ENCODE measurements at places on chromosomes 13 and 19. TPM values are rescaled to one million over a fixed set of nuclear protein-coding genes. Genes with fewer than 3 reads are reported as not detected.

The CDK8 gene
- 10.4 TPM for total RNA-seq

GRCh38 chr19:1923319-1923718 is 17.7 kb upstream of the CSNK1G2 start:
- DNase-seq: no peak

The IRGQ gene
- total RNA-seq: 24.7 TPM

The COL5A3 gene
- 7.2 TPM for total RNA-seq

The ZNF570 gene
- total RNA-seq: 6.6 TPM

The ZNF490 gene
- total RNA-seq: 4.5 TPM

- no peak for DNase-seq
Observed at GRCh38 chr19:49854378-49855263, 3.7 kb downstream of the PTOV1 start.

The TYROBP gene
- total RNA-seq: 85.4 TPM

DNA sequence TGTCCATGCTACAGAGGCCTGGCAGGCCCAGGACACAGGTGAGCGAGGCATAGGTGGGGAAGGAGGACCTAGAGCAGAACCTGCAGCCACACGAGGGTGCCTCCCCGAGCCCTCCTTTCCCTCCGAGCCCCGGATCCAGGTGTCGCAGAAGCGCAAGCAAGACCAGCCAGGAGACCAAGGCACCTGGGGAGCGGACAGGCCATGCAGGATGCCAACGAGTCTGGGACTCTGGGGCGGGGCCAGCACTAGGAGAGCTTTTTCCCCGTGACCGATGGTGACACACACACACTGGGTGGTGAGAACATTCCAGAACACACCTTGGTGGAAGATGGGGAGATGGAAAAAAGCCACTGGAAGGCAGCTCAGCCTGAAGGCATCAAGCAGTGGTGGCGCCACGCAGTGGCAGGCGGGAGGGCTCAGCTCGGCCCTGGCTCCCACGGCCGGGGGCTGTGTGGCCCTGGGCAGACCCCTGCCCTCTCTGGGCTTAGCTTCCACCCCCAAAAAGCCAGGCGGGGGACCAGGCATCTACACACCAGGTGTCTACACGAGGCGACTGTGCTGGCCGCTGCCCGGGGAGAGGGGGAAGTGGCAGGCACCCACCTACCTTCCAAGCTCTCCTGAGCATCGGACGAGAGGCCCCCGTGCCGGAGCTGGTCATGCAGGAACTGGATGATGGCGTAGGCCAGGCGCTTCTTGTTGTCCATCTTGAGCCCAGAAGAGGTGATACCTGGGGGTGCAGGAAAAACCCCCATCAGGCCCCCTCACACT is 14.5 kb downstream of the SGTA start:
- DNase-seq: no peak
